ENCODE measurements at places on chromosomes 7 and 10. TPM values are rescaled to one million over a fixed set of nuclear protein-coding genes. Genes with fewer than 3 reads are reported as not detected.

DNA sequence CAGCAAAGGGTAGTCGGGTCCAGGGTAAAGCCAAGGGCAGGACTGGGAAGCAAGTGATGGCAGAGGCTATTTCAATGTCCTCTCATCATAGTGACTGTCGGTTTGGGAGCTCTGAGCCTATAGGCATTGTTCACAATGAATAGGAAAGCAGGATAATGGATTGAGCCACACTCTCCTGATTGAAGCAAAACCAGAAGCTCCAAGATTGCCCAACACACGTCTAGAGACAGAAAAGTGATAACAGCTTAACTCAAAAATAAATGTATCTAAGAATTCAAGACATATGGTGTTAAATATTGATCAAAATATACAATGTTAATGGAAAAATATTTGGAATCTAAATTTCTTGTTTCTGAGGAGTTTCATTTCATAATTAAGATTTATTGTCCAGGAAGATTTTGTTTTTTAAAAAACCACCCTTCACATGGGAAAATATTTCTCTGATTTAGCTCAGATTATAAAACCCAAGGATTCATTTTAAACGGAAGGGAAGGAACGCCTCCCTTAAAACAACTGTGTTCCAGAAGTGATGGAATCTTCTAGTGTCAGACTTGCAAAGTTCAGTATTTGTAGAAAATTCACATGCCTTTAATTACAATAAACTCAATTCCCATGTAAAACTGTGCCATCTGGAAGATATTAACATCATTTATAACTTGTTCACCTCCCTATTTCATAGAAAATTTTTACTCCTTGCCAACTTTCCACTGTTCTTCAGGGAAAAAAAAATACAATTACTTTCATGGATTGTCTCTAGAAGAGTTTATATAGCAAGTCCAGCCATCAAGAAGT, 54.5 kb downstream of the NRP1 start:
- no peaks in the 10 kb centered on the region for H3K27me3 ChIP-seq
- no peak overlapping the region for H3K27ac ChIP-seq
- H3K4me3 ChIP-seq: no peak overlapping the region

DNA sequence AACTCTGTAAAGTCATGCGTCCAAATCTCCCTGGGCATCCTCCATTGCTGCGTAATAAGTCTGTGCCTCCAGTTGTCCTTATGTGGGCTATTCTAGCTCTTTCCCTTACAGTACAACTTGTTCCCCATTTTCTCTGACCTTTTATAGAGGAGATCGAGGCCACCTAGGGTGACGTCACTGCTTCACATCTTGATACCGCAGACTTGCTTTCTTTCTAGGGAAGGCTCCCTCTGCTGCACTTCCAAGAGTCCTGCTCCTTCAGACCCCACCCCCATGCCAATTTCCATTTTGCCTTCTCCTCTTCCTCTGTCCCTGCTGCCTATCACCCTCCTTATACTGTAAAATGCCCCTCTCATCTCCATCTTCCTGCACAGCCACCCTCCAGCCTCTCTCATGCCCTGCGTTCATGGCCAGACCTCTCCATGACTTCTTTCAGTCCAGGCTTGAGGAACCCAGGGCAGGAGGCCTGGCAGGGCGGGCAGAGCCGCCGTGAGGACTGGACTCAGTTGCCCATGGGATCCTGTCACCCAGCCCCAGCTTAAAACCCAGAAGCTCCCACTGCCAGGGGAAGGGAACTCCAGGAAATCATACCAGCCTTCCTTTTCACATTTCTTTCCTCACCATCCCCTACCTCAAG, 57.5 kb downstream of the CAMK1D start:
- no peak overlapping the region for H3K4me3 ChIP-seq
- no peaks in the 10 kb centered on the region for H3K36me3 ChIP-seq
- DNase-seq: no peak
- no peaks in the 10 kb centered on the region for H3K27me3 ChIP-seq

DNA sequence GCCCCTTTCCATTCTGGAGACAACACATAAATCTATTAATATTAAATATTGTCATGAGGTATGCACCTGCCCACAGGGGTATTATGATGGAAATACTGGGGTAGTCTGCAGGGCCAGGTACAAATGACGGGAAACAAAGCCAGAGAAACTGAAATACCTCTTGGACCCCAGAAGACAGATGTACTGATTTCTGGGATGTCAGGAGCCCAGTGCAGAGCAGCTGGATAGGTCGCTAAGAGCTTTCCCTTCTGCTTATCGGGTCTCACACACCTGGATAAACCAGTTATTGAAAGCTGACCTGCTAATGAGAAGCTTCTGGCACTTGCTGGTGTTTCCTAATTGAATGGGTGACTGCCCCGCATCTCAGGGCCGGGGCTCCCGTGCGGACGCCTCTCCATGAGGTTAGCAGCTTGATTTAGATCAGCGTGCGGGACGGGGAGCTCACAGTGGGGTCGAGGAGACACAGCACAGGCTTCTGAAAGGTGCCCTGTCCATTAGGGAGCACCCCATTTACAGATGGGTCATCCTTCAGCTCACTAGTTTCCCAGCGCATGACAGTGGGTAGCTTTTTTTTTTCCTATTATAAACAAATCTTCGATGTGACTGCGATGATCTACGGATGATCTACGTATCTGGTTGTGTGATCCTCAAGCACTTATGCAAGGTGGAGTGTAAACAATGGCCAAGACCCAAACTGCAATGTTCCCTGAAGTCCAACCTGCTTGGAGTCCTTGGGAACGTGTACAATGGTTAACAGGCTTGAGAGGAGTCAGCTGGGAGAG, 1.5 kb upstream of the INSIG1 start:
- no peak overlapping the region for H3K4me3 ChIP-seq
- no peaks in the 10 kb centered on the region for H3K36me3 ChIP-seq
- peak overlapping the region; percentile 97 for H3K27ac ChIP-seq
- no peak for DNase-seq
- no peaks in the 10 kb centered on the region for H3K27me3 ChIP-seq

DNA sequence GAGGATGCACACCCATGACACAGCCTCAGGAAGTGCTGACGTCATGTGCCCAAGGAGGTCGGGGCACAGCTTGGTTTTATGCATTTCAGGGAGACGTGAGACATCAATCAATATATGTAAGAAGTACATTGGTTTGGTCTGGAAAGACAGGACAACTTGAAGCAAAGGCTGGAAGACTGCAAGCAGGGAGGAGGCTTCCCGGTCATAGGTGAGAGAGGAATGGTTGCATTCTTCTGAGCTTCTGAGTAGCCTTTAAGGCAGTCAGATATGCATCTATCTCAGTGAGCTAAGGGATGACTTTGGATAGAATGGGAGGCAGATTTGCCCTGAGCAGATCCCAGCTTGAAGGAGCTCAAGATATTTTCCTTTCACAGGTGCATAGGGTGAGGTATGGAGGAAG, 349.5 kb downstream of the TYW1 start:
- no peaks in the 10 kb centered on the region for H3K4me1 ChIP-seq
- no peaks in the 10 kb centered on the region for H3K36me3 ChIP-seq
- H3K4me3 ChIP-seq: no peak overlapping the region
- H3K27ac ChIP-seq: no peak overlapping the region
- H3K27me3 ChIP-seq: no peaks in the 10 kb centered on the region
- DNase-seq: no peak

- H3K4me1 ChIP-seq: no peaks in the 10 kb centered on the region
These were observed 751.1 kb downstream of the GRM8 start for GRCh38 chr7:126501617-126502016.

GRCh38 chr7:12211711-12212485, 804 bp downstream of the TMEM106B start:
- H3K4me1 ChIP-seq: peaks cover 2% of the 10 kb centered on the region
- no peaks in the 10 kb centered on the region for H3K36me3 ChIP-seq
- H3K4me3 ChIP-seq: peak overlapping the region; percentile 85
- H3K27ac ChIP-seq: peak overlapping the region; percentile 84

DNA sequence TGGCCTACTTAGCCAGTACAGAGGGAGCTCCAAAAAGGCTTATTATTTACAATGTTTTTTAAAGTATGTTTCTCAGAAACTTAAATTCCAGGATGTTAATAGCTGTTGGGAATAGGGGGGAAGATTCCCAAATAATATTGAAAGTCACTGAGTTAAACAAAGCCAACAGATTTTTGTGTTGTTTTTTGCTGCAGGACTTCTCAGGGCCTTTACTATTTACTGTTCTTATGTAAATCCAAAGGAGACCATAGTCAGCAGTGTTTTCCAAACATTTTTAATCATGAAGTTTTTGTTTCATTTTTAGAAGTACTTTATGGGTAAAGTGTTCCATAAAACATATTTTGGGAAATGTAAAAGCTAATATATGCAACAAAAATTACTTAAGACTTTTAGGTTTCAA, 100.4 kb upstream of the GSDME start:
- no peaks in the 10 kb centered on the region for H3K36me3 ChIP-seq
- DNase-seq: no peak
- no peaks in the 10 kb centered on the region for H3K4me1 ChIP-seq
- H3K27me3 ChIP-seq: no peaks in the 10 kb centered on the region
- no peak overlapping the region for H3K27ac ChIP-seq

- DNase-seq: no peak
- H3K4me1 ChIP-seq: peaks cover 50% of the 10 kb centered on the region
- no peaks in the 10 kb centered on the region for H3K36me3 ChIP-seq
- peak overlapping the region; percentile 59 for H3K27ac ChIP-seq
- H3K4me3 ChIP-seq: no peak overlapping the region
These were observed 76.0 kb downstream of the GRK5 start for GRCh38 chr10:119283387-119283786.

GRCh38 chr7:39259391-39260003, 281.8 kb downstream of the POU6F2 start:
- no peaks in the 10 kb centered on the region for H3K36me3 ChIP-seq
- H3K27me3 ChIP-seq: no peaks in the 10 kb centered on the region
- no peak overlapping the region for H3K27ac ChIP-seq
- no peak for DNase-seq
- H3K4me3 ChIP-seq: no peak overlapping the region

GRCh38 chr7:140771826-140772225, 75.3 kb downstream of the NDUFB2 start:
- no peak for DNase-seq
- no peaks in the 10 kb centered on the region for H3K36me3 ChIP-seq
- no peaks in the 10 kb centered on the region for H3K27me3 ChIP-seq

DNA sequence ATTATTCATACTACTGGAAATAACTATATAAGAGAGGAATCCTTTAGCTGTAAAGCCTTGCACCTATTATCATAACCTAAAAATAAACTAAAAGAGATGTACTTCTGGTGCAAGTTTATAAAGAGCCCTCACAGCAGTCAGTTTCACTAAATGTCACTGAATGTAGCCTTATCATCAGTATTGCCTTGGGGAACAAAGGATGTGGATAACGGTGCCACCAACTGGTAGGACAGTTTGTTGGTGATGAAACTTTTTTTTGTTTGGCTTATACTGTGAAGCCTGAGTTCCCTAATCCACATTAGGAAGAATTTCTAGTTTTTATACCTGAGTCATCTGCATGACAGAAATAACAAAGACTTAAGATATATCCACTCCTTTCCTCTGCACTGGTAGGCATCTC, 117.9 kb upstream of the COL1A2 start:
- no peaks in the 10 kb centered on the region for H3K4me1 ChIP-seq
- no peak overlapping the region for H3K27ac ChIP-seq
- no peak for DNase-seq
- H3K36me3 ChIP-seq: no peaks in the 10 kb centered on the region
- no peak overlapping the region for H3K4me3 ChIP-seq

- H3K27ac ChIP-seq: no peak overlapping the region
- no peaks in the 10 kb centered on the region for H3K36me3 ChIP-seq
- H3K4me1 ChIP-seq: peaks cover 3% of the 10 kb centered on the region
- no peak overlapping the region for H3K4me3 ChIP-seq
These were observed 22.2 kb downstream of the FRMPD2 start for GRCh38 chr10:48252354-48252650.

GRCh38 chr10:43421201-43421507, 12.2 kb upstream of the HNRNPF start:
- no peaks in the 10 kb centered on the region for H3K36me3 ChIP-seq
- H3K27me3 ChIP-seq: no peaks in the 10 kb centered on the region
- DNase-seq: no peak
- H3K4me3 ChIP-seq: peak overlapping the region; percentile 69
- peak overlapping the region; percentile 90 for H3K27ac ChIP-seq

DNA sequence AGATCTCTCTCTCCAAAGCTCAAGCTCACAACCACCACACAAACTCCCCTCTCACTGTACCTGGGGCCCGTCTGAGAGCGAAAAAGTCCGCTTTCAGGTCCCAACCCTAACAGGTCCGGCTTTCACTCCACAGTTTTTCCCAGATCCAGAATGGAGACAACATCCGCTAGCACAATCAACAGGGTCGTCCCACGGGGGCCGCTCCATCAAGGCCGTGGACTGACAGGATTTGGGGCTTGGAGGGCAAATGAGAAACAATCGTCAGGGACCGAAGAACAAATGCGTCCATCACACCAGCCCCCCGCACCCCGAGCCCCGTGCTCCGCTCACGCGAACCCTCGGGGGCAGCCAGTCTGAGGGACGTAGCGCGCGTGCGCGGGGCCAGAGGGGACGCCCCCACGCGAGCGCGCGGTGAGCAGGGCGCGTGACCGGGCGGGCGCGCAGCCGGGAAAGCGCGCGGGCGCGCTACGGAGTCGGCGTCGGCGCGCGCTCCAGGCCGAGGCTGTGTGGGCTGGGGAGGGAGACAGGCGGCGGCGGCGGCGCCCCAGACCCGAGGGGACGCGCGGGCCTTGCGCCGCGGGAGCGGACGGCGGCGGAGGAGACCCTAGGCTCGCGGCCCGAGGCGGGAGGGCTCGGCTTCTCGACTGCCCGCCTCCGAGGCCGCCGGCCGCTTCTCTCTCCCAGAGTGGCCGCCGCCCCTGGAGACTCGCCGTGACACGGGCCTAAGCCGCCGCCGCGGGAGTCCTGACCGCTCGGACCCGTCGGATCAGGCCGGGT, at the start of gene SLK:
TSS of gene SLK (plus strand) at position 470 of the 777 bp plus-strand sequence. CDS start 606 bp downstream, outside the sequence.
- H3K4me3 ChIP-seq: peak within 1 kb of the TSS; percentile 93
- H3K4me1 ChIP-seq: peaks cover 4% of the 10 kb centered on the region
- no peaks in the 10 kb centered on the region for H3K27me3 ChIP-seq
- peak; percentile 84 for DNase-seq
- H3K27ac ChIP-seq: peak within 1 kb of the TSS; percentile 99
- H3K36me3 ChIP-seq: no peaks in the 10 kb centered on the region

- H3K4me3 ChIP-seq: peak overlapping the region; percentile 21
- H3K4me1 ChIP-seq: peaks cover 34% of the 10 kb centered on the region
- DNase-seq: peak; percentile 87
- H3K27me3 ChIP-seq: no peaks in the 10 kb centered on the region
- no peaks in the 10 kb centered on the region for H3K36me3 ChIP-seq
These were observed 144.5 kb downstream of the NEURL1 start for GRCh38 chr10:103637927-103638557.

- no peak overlapping the region for H3K4me3 ChIP-seq
- no peak for DNase-seq
- no peak overlapping the region for H3K27ac ChIP-seq
- no peaks in the 10 kb centered on the region for H3K4me1 ChIP-seq
- no peaks in the 10 kb centered on the region for H3K36me3 ChIP-seq
These were observed 533.7 kb upstream of the IGFBP3 start for GRCh38 chr7:46454816-46455215.

Gene WEE2
- 0.20 TPM for total RNA-seq

Gene NRG3
- not detected for total RNA-seq

Gene NXPH1
- total RNA-seq: not detected

Gene PILRA
- total RNA-seq: 25.9 TPM

Gene CAMK2B
- total RNA-seq: not detected

Gene WNT8B
- total RNA-seq: not detected

All from ovary (tissue), 10 donors.